NCI-H1436 (cell line): ENCODE measurements at places on chromosomes 13 and 19.

GRCh38 chr13:42068886-42069285, 20.4 kb downstream of the DGKH start:
- no peak for DNase-seq

GRCh38 chr13:52846567-52847321, 1.7 kb downstream of the PCDH8 start:
- no peak for DNase-seq

GRCh38 chr19:2607712-2608601, 94.5 kb downstream of the GNG7 start:
- DNase-seq, result no peak

DNA sequence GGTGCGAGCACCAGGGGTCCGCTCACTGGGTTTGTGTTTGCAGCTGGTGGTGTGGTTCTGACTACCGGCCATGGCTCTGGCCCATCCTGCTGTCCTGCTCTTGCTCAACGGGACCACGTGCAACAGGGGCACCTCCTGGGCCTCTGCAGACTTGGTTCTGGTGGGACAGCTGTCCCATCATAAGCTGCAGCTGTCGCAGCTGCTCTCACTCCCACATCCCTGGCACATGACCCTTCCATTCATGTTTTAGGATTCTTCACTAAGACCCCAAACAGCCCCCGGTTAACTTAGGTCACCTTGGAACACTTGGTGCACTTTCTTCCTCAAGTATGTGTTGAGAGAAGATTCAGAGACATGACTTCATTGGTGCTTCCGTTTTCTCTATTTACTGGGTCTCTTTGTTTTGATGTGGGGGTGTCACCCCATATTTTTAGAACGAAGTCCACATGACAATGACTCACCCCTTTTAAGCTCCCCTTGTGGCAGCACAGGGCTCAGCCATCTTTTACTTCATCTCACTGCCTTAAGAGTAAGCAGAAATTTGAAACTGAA, 68.4 kb upstream of the ARHGEF7 start:
- no peak for DNase-seq

DNA sequence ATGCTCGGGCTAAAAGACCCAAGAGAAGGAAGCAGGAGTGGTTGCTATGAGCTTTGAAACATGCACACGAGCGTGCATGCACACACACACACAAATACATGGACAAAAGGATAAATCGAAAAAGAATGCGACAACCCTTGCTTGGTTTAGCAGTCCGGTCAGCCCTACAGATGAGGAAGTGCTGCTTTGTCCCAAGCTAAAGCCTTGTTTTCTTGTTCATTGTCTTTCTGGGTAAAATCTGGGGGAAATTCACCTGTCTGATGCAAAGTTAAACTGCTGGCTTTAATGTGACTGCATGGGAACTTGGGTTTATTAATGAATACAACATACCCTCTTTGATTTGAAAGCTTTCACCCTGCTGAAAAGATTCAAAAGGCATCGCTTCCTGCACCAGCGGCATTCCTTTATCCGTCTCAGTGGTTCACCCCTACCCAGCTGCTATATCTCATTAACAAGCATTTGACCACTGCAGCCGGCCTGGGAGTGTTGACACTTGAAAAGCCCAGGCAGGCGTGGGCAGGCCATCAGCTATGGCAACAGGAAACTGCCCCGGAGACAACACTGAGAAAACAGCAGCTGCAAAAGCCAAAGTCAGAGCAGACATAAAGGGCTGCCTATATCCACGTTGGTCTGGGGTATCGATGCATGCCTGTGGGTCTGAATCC, 301.7 kb downstream of the NDFIP2 start:
- DNase-seq, result peak; percentile 8

DNA sequence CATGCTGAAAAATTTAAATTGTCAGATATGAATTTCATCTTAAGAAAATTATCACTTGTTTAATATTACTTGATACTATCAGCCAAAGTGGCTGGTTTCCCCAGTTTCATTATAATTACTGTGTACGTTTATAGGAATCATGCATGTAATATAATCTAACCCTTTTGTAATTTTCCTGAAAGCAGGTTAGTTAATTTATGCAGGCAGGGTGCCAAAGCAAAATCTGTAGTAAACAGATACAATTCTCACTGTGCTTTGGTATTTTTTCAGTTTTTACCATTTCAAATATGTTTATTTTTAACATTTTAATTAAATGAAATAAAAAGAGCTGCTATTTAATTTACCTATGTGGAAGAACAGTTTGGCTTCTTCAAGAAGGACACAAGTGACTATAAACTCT, 1227.5 kb upstream of the MIR17HG start:
- DNase-seq, result no peak

DNA sequence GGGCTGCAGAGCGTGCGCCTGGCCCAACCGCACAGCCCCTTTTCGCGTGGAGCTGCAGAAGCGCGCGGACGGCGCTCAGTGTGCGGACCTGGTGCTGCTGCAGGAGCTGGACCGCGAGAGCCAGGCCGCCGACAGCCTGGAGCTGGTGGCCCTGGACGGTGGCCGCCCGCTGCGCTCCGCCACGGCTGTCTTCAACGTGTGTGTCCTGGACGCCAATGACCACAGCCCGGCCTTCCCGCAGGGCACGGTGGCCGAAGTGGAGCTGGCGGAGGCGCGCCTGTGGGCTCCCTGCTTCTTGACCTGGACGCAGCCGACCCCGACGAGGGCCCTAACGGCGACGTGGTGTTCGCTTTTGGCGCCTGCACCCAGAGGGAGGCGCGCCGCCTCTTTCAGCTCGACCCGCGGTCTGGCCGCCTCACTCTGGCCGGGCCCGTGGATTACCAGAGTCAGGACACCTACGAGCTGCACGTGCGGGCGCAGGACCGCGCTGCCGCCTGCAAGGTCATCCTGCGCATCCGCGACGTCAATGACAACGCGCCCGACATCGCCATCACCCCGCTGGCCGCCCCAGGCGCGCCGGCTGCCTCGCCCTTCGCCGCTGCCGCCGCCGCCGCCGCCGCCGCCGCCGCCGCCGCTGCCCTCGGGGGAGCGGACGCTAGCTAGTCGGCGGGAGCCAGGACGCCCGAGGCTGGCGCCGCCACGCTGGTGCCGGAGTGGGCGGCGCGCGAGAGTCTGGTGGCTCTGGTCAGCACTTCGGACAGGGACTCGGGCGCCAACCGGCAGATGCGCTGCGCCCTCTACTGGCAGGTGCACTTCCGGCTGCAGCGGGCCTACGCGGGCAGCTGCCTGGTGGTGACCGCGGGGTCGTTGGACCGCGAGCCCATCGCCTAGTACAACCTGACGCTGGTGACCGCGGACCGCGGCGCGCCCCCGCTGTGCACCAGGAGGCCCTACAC, 172.2 kb downstream of the OLFM4 start:
- no peak for DNase-seq

GRCh38 chr19:12478234-12478941, 6.2 kb downstream of the ZNF709 start:
- no peak for DNase-seq

DNA sequence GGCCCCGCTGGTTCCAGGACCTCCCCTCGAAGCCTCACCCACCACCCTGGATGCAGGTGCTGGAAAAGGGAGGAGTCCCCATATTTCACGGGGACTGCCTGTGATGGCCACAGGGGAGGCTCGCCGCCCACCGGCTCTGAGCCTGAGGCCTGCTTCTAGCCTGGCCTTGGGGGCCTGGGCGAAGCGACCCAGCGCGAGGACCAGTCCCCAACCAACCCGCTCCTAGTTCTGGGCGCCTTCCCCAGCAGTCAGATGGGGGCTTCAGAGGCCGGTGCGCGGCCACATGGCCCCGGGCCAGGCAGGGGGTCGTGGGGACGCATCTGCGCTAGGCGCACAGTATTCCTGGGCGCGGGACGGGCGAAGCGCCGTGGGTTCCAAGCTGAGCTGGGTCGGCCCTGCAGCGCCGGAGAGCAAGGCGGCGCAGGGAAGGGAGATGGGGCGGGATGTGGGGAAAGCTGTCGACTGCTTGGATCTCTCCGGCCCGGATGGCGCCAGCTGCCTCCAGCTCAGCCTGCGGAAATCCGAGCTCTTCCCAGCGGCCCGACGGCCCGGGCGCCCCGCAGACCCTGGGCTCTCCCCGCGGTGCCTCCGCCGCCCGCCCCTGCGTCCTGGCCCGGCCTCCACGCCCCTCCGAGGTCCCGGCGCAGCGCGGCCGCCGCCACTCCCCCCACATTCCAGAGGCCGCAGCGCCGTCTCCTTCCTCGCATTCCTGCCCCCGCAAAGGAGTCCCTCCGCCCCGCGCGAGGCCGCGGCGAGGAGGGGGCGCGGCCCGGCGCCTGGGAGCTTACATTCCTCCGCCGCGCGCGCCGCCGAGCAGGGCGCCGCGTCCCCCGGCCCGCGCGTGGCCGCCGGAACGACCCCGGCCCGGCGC, at the start of gene WTIP:
TSS of gene WTIP (plus strand) at position 788 of the 871 bp plus-strand sequence. CDS start 217 bp downstream, outside the sequence.
- DNase-seq, result no peak

DNA sequence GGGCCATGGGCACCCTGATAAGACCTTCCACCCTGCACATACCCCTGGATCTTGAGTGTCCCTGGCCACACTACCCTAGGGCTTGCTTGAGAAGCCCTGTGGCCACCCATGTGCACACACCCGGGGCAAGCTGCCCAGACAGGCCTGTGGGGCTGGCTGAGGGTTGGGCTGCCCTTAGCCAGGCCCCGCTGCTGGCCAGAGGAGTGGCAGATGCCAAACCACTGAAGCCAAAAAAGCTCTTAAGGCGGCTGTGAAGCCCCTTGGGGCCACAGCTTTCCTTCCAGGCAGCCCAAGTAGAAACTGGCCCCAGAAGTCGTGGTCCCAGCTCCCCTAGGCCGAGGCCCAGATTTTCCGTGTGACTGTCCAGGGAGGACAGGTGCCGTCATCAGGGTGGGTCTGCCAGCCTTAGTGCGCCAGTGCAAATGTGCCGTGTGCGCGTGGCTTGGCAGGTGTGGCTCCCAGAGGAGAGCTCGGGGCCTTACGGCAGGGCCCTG, 14.8 kb downstream of the CEBPG start:
- no peak for DNase-seq

GRCh38 chr19:10766049-10766623, 48.3 kb downstream of the DNM2 start:
- no peak for DNase-seq

GRCh38 chr19:28394725-28395124, 818.2 kb downstream of the UQCRFS1 start:
- no peak for DNase-seq

DNA sequence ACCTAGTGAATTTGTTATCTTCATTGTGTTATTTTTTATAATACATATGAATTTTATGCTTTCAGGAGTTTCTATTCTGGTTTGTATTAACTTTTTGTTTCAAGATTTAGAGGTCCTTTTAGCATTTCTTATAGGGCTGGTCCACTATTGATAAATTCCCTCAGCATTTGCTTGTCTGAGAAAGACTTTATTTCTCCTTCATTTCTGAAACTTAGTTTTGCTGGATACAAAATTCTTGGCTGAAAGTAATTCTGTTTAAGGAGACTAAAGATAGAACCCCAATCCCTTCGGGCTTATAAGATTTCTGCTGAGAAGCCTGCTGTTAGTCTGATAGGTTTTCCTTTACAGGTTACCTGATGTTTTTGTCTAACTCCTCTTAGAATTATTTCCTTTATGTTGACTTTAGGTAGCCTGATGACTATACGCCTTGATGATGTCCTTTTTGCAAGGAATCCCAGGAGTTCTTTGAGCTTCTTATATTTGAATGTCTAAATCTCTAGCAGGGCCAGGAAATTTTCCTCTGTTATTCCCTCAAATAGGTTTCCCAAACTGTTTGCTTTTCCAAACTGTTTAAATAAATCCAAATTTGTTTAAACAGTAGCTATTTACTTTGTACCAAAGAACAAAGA, 127.1 kb downstream of the CYSLTR2 start:
- no peak for DNase-seq

GRCh38 chr19:42442833-42443232, at the start of gene CXCL17:
CXCL17 (minus strand) TSS chr19:42442946; CDS start chr19:42442832, 114 bp downstream.
- DNase-seq, result no peak

DNA sequence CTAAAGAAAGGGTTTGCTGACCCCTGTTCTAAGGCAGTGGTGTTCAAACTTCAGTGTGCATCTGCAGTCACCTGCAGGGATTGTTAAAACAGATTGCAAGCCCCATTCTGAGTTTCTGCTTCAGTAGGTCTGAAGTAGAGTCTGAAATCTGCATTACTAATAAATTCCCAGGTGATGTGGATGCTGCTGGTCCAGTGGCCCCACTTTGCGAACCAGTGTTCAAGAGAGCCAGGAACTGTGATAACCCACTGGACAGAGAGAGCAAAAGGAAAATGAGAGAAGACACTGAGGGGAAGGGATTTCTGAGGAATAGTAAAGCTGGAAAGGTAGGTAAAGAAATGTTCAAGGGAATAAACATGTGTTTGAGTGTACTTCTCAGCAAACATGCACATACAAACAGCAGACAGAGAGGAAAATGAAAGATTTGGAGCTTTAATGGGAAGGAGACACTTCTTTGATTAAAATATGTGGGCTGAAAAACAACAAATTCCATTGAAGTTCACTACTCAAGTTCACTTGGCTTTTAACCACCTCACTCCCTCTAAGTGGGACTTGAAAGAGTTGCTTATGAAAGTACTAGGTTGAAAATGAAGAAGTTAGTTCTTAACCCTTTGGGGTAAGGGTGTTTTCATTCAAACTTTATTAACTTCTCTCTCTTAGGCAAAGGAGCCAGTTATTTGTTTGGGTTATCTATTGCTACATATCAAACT, 26.4 kb upstream of the FAM216B start:
- DNase-seq, result no peak

- DNase-seq, result no peak
Measured at GRCh38 chr13:20624213-20624612, 57.3 kb downstream of the IFT88 start.

DNA sequence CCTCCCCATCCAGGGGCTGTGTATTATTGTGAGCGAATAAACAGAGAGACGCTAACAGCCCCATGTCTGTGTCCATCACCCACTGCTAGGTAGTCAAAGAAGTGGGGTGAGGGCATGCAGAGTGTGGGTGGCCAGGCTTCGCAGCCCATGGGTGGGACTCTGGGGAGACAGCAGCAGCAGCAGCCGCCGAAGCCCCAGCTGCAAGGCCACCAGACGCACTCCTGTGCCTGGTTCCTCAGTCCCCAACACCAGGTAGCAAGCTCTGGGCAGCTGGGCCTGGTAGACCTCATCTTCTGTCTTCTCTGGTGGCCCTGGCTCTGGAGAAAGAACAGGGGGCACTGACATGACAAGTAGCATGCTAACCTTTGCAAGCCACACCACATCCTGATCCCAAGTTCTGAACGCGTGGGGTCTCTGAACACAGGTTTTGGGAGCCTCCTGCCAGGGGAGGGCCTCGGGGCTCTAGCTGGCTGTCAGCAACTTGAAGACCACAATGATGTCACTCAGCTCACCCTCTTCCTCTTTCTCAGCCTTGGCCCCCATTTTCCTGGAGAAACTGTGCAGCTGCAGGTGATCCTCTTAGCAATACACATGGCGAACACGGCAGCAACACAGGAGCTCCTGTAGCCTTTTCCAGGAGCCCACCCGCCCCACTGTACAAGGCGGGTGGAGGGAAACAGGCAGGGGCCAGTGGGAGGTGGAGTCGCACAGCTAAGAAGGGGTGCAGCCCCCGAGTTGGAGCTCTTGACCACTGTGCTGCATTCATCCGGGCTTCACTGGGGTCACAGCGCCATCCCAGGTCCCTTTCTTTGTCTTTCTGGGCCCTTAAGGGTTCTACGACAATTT, 5.8 kb downstream of the FUZ start:
- DNase-seq, result no peak

GRCh38 chr13:81610644-81611043, 1269.7 kb upstream of the SPRY2 start:
- no peak for DNase-seq

- no peak for DNase-seq
Measured at GRCh38 chr19:39677961-39678889, 22.5 kb downstream of the LGALS16 start.

- DNase-seq, result no peak
Measured at GRCh38 chr19:38869836-38870607, 8.1 kb downstream of the RINL start.
